ENCODE measurements at places on chromosomes 3 and 15.

GRCh38 chr3:63936925-63937324 is 24.7 kb upstream of the SCAANT1 start:
- DNase-seq: no peak

GRCh38 chr3:34102288-34102687 is 303.9 kb downstream of the PDCD6IP start:
- no peak for DNase-seq

DNA sequence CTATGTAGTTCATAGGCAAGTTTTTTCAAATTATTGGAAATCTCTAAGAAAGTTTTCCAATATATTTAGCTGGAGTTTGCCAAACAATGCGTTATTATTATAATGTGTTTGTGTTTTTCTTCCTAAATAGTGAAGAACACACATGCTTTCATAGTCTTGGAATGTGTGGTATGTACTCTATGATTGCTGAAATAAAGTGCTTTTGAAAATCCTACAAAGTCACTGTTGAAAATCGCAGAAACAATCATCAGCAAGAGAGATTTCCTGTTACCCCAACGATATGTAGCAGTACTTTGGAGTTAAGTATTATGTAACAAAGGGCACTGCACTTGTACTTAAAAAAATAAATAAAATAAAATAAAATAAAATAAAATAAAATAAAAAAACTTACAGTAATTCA is 796.2 kb downstream of the NAALADL2 start:
- DNase-seq: no peak

DNA sequence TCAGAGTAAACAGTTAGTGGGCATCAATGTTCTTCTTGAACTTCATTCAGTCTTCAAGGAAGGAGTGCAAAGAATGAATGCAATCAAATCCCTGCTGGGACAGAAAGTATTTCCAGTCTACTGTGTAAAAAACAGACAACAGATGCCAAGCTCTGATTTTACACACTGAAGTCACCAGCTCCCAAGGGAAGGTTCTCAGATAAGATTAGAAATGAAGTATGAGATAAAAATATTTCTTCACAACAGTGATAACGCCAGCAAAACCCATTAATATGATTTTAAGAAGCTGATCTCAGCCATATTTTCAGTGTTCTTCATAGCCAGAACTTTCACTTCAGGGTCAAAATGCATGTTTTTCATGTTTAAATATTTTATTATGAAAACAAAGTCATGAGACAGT is 265.6 kb downstream of the CTNNB1 start:
- no peak for DNase-seq

- DNase-seq: no peak
Measured at GRCh38 chr3:188133219-188133618, 20.7 kb upstream of the LPP start.

- no peak for DNase-seq
Measured at GRCh38 chr3:128313071-128313725, 153.5 kb downstream of the DNAJB8 start.

GRCh38 chr15:56232058-56232457 is 11.6 kb downstream of the RFX7 start:
- DNase-seq: no peak

GRCh38 chr3:17444865-17445264 is 297.6 kb downstream of the TBC1D5 start:
- DNase-seq: no peak

DNA sequence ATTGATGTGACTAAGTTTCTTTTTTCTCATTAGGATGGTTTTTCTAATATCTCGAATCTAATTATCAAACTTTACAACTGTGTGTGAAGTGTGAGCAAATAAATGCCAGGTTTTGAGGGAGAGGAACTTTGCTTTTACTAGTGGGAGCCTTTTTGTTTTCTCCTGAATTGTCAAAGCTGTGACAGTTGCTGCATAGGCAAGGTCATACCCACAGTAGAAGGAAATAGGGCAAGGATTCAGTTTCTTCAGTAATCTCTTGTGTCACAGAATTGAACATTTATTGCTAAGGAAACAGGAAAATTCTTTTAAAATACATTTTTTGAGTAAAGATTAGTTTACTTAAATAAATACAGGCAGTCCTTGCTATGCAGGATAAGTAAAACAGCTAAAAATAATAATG is 19.5 kb downstream of the GMPS start:
- no peak for DNase-seq

DNA sequence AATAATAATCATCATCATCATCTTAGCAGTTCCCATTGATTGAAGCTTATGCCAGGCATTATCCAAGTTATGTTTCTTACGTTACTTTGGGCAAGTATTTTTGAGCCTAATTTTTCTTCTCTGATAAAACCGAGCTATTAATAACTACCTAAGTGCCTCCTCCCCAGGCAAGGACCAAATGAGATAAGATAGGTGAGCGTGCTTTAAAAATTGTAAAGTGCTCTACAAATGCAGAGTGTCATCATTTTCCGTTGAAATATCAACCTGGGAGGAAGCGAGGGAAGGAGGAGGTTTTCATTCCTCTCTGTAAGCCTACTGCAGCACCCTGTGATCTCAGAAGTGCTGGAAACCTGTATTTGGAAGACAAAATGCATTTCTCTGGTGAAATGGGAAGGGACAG is 96.7 kb upstream of the MITF start:
- no peak for DNase-seq

DNA sequence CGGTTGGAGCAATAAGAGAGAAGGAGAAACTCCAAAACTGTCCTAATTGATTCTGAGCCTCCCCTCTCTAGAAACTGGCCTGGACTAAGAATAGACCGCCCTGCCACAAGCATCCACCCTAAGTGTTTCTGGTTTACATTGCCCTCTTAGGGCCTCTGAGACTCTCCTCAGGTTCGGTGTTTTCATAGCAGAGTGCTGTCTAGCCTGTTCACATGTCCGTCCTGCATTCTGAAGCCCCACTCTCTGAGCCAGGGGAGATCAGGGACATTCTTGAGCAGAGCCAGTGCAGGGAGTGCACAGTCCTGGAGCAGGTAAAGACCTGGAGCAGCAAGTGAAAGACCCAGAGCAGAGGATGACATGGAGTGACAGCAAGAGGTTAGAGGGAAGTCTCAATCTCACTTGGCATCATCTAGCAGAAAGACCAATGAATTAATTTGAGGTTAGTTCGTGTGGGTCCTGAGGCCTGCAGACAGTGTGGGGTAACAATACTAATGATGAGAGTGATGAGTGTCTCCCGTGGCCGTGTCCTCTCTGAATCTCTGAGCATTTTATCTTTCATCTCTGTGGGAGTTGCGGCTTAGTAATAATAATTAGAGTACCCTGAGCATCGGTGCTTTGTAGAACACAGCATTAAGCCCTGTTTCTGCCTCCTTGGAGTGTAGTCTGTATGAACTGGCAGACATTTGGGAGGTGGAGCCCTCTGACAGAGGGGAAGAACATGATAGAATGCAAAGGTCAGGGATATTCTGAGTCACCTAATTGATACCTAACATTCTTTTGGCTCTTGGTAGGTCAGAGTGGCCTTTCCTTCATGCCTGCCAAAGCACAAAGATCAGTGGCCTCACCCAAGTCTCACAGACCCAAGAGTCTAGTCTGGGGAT is 24.6 kb downstream of the MAPKBP1 start:
- DNase-seq: no peak

DNA sequence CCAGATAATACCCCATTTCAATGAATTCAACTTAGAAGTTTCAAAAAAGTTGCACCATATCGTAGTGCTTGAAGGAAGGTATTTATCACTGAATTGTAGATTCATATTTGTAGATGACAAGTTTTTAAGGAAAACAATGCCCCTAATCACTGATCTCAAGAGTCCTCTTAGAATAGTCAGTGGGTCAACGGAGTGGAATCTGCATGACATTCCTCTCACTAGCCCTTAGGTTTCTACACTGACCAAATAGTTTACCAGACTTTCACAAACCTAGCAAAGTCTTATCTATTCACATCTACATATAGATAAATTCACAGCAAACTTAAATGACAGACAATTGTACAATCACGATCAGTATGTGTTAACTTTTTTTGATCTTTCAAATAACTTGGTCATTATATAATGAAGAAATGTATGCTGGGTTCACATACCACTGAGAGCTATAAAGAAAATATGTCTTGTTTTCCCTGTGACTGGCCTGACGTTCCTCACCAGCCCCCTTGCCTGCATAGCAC is 35.7 kb upstream of the PHLDB2 start:
- DNase-seq: no peak

- DNase-seq: no peak
Measured at GRCh38 chr15:40349163-40349562, 1.7 kb upstream of the PHGR1 start.
